Effector memory CD4-positive, alpha-beta T cell (primary cell): ENCODE measurements at places on chromosomes 11 and 22.

- no peak for DNase-seq
These were observed 538.3 kb downstream of the OPCML start for GRCh38 chr11:132993991-132994502.

GRCh38 chr11:1854949-1855885 lies 2.3 kb downstream of the LSP1 start:
- no peak for DNase-seq

DNA sequence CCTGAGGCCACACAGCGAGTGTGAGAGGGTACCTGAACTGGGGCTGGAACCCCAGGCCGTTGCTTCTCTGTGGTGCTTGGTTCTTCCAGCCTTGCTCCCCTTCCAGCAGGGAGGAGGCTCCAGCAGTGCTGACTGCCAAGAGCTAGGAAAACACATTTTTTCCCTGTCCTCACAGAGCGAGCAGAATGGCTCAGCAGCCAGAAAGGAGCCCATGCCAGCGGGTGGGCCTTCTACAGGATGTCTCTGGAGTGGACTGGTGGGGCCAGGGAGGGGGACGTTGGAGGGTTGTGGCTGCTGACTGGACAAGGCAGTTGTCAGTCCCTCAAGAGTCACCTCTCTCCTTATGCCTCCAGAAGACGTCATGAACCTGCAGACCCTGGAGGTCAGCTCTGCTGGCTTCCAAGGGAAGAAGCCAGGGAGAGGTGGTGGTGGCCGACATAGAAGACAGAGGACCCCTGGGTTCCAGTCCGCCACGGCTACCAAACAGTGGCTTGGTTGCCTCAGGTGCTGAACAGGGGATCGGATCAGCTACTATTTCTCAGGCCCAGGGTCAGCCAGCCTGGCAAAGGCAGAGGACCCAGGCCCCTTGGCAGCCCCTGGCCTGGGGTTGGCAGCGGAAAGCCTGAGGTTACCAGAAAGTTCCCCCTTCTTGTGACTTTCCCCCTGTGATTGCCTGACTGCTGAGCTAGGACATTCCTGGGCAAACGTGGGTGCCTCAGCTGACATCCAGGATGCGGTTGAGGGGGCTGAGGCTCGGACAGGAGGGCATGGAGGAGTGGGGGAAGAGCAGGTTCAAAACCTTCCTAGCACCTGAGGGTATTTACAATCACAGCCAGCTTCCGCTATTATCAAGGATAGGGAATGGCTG lies 3.7 kb downstream of the MAFF start:
- DNase-seq: no peak

GRCh38 chr11:87572881-87573280 lies 535.1 kb downstream of the TMEM135 start:
- no peak for DNase-seq

DNA sequence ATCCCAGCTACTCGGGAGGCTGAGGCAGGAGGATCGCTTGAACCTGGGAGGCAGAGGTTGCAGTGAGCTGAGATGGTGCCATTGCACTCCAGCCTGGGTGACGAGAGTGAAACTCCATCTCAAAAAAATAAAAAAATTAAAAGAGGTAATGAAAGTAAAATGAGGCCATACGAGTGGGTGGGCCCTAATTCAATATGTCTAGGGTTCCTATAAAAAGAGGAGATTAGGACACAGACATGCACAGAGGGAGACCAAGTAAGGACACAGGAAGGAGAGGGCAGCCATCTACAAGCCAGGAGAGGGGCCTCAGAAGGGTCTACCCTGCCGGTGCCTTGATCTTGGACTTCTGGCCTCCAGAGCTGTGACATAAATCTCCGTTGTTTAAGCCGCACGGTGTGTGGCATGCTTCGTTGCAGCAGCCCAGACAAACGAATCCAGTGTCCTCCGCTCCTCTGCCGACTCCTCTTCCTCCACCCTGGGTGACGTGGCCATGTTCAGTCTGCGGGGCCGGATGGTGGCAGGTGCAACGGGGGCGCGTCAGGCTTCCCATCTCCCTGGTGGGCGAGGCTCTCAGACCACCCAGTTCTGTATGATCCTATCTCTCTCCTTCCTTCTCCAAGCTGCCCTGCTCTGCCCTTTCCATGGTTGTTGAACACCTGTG lies 51.6 kb upstream of the PARVG start:
- no peak for DNase-seq

DNA sequence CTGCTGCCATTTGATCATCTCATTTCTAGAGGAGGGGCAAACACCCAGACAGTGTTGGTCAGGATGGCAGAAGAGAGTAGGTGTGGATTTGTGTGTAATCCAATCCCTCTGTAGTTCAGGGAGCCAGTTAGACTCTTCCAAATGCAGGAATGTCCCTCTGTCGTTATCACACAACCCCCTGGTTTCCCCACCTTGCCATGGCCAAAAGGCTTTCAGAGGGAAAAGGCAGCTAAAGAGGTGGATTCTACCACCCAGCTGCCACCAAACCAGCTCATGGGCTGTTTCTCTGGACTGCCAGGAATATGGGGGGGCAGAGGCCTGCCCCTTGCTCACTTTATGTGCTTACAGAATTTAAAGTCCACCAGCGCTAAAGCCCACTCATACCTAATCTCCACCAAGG lies 18.1 kb downstream of the TSKU start:
- DNase-seq: no peak

- no peak for DNase-seq
These were observed 255.2 kb upstream of the ZC3H12C start for GRCh38 chr11:109838026-109838425.

- no peak for DNase-seq
These were observed 7.6 kb downstream of the CLPB start for GRCh38 chr11:72426758-72427157.

DNA sequence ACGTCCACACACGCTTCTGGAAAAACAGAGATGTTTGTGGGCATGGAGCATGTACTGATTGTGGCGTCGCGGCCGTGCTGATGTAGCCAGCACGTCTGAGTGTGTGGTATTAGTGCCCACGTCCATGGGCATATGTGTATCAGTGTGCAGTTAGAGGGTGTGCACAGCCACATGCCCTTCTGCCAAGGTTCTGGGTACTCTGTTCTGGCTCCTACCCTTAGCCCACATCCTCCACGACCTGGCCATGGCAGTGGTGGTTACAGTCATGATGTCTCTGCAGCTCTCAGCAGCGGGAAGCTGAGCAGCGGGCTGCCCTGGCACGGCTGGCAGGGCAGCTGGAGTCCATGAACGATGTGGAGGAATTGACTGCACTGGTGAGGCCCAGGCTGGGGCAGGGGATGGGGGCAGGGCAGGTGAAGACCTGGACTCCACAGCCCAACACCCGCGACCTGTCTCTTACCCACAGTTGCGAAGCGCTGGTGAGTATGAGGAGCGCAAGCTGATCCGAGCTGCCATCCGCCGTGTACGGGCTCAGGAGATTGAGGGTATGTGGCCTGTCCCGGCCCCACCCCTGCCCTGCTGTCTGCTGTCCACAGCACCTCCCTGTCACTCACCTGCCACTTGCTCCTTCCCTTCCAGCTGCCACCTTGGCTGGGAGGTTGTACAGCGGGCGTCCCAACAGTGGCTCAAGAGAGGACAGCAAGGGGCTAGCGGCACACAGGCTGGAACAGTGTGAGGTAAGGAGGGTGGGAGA lies 7.3 kb downstream of the SMTN start:
- DNase-seq: no peak

DNA sequence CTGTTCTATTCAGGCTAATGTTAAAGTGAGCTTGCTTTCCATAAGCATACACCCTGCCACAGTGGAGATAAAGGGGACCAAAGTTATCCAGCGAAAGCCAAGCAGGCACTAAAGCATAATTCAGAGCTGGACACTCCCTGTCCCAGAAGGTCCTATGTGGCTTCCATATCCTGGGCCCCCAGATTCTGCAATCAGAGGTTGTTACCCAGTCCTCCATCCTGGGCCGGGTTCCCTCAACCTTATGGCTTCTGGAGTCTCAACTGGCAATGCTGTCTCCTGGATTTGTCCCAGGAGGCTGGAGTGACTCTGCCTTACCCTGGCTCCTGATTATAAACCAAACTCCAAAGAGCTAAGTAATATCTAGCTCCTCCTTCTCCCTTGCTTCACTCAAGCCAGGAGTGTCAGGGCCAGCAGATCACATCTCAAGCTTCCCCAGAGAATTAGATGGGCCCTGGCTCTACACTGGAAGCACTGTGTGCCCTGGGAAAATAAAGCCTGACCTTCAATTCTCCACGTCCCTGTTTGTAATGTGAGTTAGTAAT lies 14.0 kb upstream of the SMIM35 start:
- no peak for DNase-seq

GRCh38 chr11:114285599-114285998 lies 10.6 kb upstream of the NNMT start:
- no peak for DNase-seq

GRCh38 chr11:27248576-27249509 lies 114.2 kb downstream of the CCDC34 start:
- no peak for DNase-seq

GRCh38 chr11:57546869-57547475 lies 9.6 kb downstream of the SMTNL1 start:
- no peak for DNase-seq

GRCh38 chr11:63805844-63806415 lies 7.3 kb upstream of the SPINDOC start:
- DNase-seq: no peak

GRCh38 chr11:90916706-90917105 lies 693.9 kb upstream of the CHORDC1 start:
- no peak for DNase-seq

GRCh38 chr22:50704510-50705218 lies 32.0 kb downstream of the SHANK3 start:
- no peak for DNase-seq

DNA sequence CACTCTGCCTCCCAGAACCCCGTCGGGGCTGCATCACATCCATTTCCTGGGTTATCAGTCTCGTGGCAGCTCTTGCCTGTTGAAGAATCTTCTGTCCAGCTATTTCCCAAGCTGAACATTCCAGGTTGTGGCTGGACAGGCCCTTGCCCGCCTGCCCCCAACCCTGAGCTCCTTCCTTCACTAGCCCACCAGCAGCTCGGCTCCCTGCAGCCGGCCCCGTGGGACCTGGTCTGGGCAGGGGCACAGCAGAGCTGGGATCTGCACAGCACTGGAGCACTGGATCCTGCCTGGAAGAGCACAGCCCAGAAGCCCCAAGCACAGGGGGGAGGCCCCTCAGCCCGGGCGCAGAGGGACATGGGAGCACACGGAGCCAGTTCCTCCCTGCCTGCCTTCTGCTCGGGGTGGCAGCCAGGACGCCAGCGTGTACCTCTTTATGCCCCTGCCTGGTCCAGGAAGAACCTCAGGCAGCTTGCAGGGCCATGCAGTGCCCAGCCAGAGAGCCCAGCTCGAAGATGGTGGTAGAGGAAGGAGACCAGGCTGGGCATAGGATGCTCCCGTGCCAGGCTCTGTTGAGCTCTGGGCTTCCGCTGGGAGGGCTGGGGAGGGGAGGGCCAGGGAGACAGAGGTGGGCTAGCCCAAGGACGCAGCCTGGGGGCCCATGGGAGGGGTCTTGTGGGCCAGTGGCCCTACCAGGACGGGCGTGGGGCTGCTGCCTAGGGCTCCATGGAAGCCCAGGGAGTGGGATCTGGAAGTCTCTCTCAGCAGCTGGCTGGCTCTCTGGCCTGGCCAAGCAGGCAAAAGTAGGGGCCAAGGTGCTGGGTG lies 16.6 kb upstream of the GNB1L start:
- no peak for DNase-seq

DNA sequence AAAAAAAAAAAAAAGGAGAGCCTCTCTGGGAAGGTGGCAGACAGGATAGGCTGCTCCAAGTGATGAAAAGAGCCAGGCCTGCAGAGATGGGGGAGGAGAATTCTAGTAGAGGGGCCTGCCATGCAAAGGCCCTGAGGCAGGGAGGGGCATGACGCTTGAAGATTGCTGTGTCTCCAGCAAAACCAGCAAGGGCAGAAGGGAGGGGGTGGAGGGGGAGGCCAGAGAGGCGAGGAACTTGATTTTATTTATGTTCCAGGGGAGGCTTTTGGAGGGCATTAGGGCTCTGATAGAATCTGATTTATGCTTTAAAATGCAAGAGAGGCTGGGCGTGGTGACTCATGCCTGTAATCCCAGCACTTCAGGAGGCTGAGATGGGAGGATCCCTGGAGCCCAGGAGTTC lies 16.7 kb upstream of the PACSIN2 start:
- DNase-seq: no peak

- DNase-seq: no peak
These were observed 19.2 kb upstream of the PGM2L1 start for GRCh38 chr11:74417379-74417804.

DNA sequence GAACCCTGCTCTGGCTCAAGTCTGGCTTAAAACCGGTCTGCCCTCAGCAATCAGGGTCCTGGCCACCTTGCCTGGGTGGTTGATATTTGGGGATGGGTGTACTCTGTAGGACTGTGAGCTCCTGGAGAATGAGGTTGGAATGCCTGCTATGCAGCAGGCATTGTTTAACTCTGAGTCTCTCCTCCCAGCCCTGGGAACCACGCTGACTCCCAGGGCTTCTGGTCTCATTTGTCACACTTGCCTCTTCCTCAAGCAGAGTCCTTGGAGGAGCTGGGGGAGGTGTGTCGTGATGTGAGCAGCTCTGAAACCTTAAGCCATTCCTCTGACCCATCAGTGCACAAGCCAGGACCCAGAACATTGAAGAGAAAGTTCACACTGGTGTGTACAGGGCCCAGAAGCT lies 340.1 kb downstream of the MN1 start:
- DNase-seq: no peak

GRCh38 chr11:34960277-34960676 lies 43.9 kb downstream of the PDHX start:
- no peak for DNase-seq

DNA sequence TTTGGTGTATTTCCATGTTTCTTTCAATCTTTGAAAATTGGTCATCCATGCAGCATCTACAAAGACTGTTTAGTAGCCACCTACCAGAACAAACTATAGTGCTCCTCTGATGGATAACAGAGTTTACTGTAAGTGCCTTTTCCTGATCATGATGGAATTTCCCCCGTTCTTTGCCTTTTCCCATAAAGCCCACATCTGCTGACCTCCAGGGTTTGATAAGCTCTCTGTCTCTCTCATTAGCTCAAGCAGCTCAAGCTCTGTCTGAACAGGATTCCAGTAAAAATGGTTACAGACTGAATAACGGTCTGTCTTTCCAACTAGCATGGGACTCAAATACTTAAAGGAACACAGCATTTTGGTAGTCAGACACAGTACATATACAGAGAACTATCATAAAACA lies 308.4 kb upstream of the SORL1-AS1 start:
- DNase-seq: no peak

DNA sequence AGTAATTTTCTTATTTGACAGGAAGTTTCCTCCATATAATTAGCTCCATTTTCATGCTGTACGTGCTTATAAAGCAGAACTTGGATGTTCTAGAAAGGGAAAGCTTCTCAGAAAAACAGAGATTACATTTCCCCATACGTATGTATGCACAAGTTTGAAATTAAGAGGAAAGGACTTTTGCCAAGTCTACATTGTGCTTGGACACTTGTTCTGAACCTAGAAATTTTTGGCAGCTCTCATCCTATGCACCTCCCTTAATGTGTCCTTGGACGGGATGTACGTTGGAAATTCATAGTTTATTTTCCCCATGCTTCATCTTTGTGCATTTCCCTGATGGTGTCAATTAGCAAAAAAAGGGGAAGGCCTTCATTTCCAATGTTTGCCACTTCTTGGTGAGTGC lies 322.7 kb downstream of the BLID start:
- no peak for DNase-seq

GRCh38 chr22:43077121-43077877 lies 11.9 kb downstream of the TTLL1 start:
- no peak for DNase-seq
